ENCODE measurements at places on chromosomes 3 and 15. TPM values are rescaled to one million over a fixed set of nuclear protein-coding genes. Genes with fewer than 3 reads are reported as not detected.

The GOLGA6L26 gene
- total RNA-seq: not detected

The MNS1 gene
- total RNA-seq: 5.6 TPM

The LRRC15 gene
- 0.63 TPM for total RNA-seq

The MAGI1 gene
- total RNA-seq: 42.8 TPM

The ECE2 gene
- total RNA-seq: not detected

The GRAMD2A gene
- 5.4 TPM for total RNA-seq

The CX3CR1 gene
- 4.4 TPM for total RNA-seq

The COL8A1 gene
- 24.2 TPM for total RNA-seq

GRCh38 chr15:65377976-65378366, at the start of gene IGDCC3:
TSS of gene IGDCC3 (minus strand) at chr15:65378002. CDS start at chr15:65377788, 214 bp downstream.
- peak; percentile 81 for DNase-seq

DNA sequence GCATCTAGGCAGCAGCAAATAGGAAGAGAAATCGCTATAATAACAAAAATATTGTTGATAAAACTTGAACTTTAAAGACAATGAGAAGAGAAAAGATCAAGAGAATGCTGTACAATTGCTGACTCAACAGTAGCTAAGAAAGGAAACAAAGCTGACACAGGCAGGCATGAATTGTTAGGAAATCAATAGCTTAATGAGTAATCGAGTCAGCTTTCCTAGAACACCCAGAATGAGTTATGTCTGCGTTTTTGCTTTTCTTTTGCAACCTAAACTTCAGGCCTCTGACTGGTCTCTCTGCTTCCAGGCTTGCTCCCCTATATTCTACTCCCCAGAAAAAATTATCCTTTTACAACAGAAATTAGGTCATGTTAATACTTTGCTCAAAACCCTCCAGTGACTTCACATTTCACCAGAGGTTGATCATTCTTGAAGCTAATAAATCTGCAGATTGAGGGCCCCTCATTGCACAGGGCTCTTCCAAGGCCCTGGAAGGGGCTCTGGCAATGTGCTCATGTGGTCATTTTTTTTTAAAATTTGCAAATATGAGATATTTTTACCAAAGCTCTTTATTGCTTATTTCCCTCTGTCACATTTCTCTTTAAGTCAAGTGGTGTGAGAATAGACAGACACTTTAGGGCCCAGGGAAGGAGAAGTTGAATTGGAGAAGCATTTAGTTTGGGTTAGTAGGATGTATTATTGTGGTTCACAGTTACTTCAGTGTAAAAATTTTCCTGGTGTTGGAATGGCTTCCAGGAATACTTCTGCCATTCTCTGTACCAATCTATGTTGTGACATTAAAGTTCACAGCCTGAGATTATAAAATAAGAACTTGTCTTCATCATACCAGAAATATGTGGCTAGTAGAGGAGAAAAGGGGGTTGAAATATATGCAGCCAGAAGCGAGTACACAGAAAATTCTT, 116.3 kb downstream of the TMCO5A start:
- DNase-seq: no peak

DNA sequence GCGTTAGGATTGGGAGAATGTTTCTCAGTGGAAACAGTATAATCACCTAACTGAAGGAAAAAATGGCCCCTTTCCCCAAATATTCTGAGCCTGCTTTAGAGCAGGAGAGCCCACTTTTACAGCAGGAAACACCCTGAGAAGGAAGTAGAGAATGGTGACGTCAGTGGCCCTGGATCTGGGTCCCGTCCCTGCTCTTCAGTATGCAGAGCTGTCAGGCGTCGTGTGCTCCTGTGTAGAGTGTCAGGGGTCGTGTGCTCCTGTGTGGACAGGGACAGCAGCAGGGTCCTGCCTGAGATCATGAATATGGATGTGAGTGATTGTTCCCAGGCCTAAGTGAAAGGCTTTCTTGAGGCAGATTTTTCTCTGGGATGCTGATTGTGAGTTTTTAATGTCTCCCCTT, 45.2 kb downstream of the CGNL1 start:
- no peak for DNase-seq

DNA sequence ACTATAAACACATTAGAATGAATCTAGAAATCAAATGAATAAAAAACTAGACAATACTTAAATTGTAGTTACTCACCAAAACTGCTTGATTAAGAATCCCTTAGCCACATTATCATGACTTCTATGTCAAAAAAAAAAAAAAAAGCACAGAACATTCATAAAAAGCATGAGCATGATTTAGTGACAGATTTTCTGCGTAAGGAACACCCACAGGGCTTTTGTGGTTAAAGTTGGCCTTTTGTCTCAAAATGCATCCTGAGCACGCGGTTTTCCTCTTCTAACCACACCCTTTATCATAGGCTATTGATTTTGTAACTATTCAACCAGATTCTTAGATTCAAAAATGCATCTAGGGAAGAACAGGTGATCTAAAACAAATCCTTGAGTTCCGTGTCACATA, 334.0 kb upstream of the NR2F2 start:
- DNase-seq: no peak

DNA sequence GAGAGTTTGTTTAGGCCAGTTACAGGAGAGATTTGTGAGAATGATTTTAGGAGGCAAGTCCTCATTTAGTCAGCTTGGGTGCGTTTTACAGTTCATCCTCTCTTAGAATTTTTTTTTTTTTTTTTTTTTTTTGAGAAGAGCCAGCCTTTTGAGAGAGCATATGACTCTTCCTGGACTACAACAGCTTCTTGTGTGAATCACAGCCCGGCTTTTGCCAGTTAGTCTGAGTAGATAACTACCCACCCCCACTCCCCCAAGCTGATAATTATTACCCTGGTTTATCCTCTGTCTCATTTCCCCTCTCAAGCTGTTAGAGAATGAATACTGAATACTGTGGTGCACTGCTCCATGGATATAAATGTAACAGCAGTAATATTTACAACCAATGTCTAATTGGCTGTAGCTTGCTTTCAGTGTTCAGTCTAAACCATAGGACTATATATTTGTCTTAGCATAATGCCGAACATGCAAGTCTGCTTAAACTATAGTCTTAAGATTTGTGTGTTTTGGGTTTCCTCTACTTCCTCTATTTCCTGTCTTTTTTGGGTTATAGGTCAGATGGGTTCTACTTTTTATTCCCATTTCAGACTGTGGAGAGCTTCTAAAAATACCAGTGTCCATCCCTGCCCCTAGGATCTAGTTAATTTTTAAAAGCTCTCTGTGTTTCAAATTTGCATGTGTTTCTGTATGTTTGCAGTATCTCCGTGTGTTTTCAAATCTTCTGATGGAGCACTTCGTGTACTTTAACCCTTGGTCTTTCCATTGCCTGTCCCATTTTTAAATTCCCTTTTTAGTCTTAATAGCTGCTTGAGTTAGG, 8.0 kb downstream of the CHD2 start:
- no peak for DNase-seq

- DNase-seq: no peak
Measured at GRCh38 chr15:64792282-64792681, 16.9 kb upstream of the RBPMS2 start.

- DNase-seq: no peak
Measured at GRCh38 chr15:43168192-43169107, 16.8 kb upstream of the CCNDBP1 start.

GRCh38 chr3:37386627-37387230, 212.3 kb upstream of the LRRFIP2 start:
- DNase-seq: no peak

- no peak for DNase-seq
Measured at GRCh38 chr3:19228167-19228566, 79.9 kb downstream of the KCNH8 start.

DNA sequence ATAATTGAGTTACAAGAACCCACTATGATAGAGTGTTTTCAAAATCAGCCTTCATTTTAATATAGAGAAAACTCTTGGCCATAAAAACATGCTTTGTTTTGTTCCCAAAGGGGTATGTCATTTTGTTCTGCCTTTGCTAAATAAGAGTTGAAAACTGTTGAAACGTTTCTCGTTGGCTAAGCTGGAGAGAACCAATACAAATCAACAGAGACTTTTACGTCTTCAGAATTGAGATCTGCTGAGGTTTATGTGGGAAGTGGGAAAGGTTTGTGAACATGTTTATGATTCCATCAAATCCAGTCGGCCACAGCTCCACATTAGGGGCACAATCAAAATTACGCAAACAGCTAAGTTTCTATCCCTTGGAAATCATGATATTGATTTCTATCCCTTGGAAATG, 102.0 kb downstream of the IGF2BP2 start:
- DNase-seq: no peak

- DNase-seq: no peak
Measured at GRCh38 chr3:4421121-4421520, 45.9 kb downstream of the SUMF1 start.

DNA sequence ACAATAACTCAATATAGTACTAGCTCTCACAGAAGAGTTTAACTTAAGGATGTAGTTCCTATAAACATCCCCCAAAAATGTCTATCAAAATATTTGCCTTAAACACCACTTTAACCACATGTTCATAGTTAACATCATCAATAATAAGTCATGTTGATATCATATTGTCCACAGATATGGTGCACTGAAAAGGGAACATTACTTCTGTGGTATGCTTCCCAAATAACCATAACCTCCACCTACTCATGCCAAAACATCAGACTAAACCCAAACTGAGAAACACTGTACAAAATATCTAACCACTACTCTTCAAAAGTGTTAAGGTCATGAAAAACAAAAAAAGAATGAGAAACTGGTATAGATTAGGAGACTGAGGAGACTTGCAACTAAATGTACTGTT, 32.9 kb downstream of the SLC4A7 start:
- DNase-seq: no peak

DNA sequence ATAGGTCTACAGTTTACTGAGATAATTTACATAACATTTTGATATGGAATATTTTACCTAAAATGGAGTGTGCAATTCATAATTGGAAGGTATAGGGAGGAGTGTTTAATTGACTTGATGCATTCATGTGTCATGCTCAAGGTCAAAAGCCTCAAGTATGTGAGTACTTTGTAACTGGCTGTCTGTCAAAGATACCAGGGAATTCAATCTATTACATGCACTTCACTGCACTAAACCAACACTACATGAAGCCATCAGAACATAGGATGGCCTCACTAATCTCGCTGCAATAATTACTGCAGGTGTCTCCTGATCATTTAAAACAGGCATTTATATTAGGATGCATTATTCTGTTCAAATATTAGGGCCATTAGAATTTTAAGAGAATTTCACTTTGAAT, 367.2 kb downstream of the CNTN4 start:
- no peak for DNase-seq

DNA sequence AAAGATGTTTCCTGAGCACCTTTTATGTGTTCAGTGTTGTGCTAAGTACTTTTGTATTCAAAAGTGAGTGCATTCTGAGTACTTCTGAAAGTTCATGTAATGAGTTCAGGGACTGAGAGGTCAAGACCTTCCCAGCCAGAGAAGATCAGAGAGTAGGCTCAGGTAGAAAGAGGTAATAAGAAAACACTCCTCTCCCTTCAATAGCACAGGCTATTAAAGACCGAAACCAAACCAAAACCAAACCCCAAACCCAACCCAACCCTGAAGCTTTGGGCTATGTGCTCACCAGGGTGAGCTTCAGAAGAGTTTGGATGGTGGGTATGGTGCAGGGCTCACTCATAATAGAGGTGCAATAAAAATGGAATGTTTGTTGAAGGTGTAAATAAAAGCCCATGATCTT, 76.7 kb upstream of the FAM3D start:
- no peak for DNase-seq

DNA sequence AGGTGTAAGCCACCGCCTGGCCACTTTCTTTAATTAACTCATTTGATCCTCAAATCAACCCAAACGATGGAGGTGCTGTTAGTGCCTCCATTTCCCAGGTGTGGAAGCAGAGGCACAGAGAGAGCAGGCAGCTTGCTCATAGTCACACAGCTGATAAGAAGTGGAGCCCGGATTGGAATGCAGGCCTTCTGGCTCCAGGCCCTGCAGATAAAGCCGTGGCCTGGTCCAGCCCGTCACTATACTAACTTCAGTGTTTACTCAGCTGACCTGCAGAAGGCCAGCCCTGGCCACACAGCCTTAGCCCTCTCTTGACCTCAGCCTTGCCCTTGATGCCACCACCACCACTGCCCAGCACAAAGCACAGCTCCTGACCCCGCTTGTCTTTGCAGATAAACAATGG, 116.7 kb downstream of the NUP210 start:
- DNase-seq: no peak

GRCh38 chr15:100665570-100665969, 63.2 kb downstream of the ASB7 start:
- no peak for DNase-seq
